ENCODE measurements at places on chromosomes 6 and 20. TPM values are rescaled to one million over a fixed set of nuclear protein-coding genes. Genes with fewer than 3 reads are reported as not detected.

Gene ACTL10
- 6.9 TPM for total RNA-seq

DNA sequence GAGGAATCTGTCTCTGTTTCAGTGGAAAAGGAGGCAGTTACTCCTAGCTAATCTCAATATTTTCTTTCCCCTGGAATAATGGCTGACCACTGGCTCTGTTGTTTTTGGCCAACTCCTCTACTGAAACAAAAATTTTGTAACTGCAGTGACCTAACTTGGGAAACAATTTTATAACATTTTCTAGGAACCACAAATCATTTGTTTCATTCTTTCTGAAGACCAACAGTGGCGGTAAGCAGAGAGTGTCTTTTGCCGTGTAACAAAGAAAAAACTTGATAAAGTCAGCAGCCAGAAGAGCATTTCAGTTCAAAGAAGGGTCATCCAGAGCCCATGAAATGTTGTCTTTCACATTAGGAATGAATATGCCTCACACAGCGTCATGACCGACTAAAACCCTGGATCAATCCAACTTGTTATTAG, 11.8 kb upstream of the BFSP1 start:
- no peak for DNase-seq

Gene SASH1
- total RNA-seq = 0.58 TPM

DNA sequence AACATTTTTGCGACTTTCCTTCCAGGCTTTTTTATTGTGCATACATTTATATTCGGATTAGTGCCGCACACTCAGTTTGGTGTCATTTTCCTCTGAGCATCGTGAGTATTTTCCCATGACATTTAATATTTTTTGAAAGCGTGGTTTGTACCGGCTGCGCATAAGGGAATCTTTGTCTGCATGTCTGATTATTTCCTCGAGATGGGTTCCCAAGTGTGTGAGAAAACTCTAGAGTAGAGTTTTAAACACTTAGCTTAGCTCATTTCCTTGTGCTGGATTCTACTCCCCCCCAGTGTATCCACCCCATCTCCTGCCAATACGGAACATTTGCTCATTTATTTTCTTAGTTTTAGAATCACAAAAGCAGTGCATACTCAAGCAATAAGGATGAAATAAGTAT, 94.3 kb downstream of the CDC5L start:
- no peak for DNase-seq

GRCh38 chr20:46991880-46992639, 97.4 kb downstream of the EYA2 start:
- no peak for DNase-seq

DNA sequence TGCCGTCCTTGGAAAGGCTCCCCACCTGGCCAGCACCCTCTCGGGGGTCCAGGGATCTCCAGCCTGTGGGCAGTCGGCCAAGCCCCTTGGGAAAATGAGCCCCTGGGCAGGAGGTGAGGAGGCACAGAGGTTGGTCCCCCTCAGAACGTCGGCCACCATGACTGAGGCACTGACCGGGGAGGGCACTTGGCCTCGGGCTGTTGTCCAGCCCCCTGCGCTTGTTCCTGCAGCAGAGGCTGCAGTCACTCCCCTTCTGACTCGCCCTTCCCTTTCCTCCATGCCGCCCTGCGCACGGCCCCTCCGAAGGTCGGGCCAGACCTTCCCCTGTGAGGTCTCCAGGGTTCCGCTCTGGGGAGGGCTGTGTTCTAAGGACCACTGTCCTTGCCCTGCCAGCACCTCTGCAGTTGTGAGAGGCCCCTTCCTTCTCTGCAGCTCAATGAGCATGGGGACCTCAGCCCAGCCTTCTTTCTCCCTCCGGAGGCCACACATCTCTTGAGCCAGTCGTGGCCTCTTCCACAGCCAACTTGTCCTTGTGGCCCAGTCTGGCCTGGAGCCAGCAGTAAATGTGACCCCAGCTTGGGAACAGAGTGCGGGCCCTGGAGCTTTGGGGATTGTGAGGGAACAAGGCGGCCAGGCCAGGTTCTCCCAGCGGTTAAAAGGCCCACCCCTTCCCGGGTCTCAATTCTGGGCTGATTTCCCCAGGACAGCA, 195.5 kb downstream of the DLL1 start:
- no peak for DNase-seq

GRCh38 chr6:20569000-20569610, 34.8 kb downstream of the CDKAL1 start:
- DNase-seq = no peak

Gene GSS
- 56.2 TPM for total RNA-seq

Gene XKR7
- not detected for total RNA-seq

DNA sequence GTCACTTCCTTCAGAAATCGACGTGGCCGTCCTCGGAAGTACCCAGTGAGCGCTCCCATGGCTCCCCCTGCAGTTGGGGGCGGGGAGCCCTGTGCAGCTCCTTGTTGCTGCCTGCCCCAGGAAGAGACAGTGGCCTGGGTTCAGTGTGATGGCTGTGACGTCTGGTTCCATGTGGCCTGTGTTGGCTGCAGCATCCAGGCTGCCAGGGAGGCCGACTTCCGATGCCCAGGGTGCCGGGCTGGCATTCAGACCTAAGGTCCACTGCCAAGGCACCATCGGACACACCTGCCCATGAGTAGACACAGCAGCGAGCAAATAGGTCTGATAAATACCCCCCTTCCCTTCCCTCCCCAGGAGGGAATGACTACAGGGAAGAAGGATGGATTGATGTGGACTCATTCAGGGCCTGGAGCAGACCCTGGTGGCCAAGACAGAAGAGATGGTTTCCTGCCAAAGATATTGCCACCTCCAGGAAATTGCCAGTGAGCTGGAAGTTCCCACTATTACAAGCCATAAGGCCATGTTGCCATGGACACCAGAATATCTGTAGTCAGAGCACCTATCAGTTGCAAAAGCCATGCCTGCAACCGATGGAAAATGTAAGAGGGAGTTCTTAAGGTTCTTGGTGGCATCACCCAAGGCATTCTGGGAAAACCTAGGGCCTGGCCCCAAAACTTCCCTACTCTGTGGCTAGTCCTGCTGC, 4.2 kb downstream of the TCF19 start:
- no peak for DNase-seq

GRCh38 chr6:5205877-5206850, 54.6 kb downstream of the LYRM4 start:
- DNase-seq = no peak

DNA sequence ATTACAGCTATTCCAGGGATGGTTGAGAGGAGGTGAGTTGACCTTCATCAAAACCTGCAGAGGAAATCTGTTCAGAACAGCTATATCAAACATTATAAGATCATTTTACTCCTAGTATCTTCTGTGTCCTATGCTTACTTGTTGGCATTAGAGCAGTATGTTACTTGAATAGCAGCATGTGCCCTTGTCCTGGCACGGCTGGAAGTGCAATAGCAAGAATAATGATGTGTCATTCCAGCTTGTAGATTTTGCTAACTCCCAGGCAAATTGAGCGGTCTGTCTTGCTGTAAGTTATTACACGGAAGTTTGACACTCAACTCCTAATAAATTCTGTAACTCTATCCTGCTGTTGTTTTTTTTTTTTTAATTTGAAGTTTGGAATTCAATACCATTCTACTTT, 385.5 kb downstream of the TENT5A start:
- DNase-seq = no peak

- no peak for DNase-seq
These were observed 60.6 kb upstream of the ASIP start for GRCh38 chr20:34180460-34181120.

Gene MICB
- total RNA-seq = 12.5 TPM

DNA sequence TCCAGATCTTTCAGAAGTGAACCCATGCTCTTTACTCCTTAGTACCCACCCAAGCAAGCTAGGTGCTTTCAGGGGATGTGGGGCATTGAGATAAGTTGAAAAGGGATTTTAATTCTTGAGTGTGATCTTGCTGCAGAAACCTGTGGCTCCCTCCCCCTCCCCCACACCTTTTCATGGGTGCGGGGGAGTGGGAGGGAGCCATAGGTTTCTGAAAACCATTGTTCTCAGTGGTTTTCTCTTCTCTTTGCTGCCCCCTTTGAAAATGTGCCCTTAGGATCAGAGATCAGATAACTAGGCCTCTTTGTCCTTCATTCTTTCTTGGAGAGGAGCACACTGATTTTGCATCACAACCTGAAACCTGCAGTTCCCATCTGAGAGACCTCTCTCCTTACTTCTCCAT, 2.4 kb downstream of the PCSK2 start:
- no peak for DNase-seq

Gene OR2H1
- total RNA-seq = not detected

GRCh38 chr6:28534875-28535274, 9.2 kb downstream of the GPX5 start:
- DNase-seq = no peak

Data from activated T-cell treated with anti-CD3 and anti-CD28 coated beads, Interleukin-2, amount 50 U/mL, for 4 hours (primary cell).